NCI-H2081 (cell line): ENCODE measurements at places on chromosomes 6 and 20.
A peak's percentile ranks its signal among the peaks of the same experiment; 100 is the strongest.

GRCh38 chr20:44948107-44948506 is 12.1 kb downstream of the TOMM34 start:
- DNase-seq = no peak

DNA sequence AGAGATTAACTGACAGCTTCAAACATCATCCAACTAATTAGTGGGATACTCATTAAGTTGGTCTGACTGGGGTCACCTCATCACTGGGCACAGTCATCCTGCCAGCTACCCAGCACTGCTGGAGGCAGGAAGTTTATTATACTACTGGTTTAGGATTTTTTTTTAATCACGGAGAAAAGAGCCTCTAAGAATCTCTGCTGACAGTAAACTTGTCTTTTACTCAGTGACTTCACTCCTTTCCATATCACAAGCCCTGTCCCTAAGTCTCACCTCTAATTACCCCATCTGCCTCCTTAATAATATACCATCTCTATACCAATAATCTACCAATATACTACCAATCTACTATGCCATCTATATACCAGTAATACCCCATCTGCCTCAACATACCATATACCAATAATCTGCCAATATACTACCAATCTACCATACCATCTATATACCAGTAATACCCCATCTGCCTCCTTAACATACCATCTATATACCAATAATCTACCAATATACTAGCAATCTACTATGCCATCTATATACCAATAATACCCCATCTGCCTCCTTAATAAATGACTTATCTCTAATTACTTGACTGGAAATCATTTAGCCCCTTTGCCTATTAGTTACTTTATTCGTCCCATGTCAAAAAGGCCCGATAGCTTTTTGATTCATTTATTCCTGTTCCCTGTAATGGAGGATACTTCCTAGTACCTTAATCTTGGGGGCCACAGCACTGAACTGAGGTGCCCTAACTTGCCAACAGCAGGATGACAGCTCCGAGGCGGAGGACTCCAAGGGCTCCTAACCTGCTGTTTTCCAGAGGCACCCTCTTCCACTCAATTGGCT is 5.0 kb downstream of the ATP5F1E start:
- no peak for DNase-seq

- peak; percentile 14 for DNase-seq
These were observed 15.0 kb downstream of the OR2B3 start for GRCh38 chr6:29071831-29072723.

- no peak for DNase-seq
These were observed 4.9 kb downstream of the SASH1 start for GRCh38 chr6:148347441-148348054.

DNA sequence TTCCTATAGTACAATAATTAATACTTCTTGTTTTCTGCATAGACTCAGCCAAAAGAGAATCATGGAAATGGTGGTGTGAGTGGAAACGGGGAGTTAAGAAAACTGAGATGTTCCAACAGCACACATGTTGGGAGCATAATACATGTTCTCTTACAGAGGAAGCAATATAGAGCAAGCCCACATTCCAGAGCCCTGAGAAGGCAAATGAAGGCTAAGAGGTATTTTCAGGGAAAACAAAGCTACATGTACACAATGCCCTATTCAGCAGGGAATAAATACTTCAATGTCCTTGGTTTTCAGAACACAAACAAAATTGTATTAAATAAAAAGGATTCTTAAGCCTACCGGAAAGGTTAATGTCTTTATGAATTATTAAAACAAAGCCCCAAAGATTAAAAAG is 35.1 kb upstream of the SMIM8 start:
- DNase-seq = no peak

GRCh38 chr6:1906609-1907008 is 296.9 kb downstream of the FOXC1 start:
- DNase-seq = no peak

DNA sequence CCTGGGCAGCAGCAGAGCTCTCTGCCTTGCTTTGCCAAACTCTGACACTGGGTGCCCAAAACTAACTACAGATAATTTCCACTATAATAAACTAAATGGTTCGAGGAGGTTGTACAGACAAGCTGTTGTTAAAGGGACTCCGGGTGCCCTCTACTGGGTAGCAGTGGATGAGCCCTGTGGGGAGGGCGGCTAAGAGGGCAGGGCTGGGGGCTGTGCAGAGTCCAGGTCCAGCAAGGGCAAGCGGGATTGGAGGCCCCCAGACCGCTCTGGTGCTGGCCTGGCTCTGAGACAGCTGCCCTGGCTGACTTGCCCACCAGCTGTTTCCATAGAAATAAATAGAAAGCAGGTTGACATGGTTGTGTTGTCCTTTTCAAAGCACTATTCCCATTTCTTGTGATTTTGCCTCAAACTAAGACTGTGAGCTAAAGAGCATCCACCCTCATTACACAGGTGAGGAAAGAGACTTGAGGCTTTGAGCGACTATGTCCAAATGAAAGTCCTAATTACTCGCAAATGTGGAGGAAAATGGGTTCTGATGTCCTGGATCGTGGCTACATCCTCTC is 167.6 kb upstream of the CST7 start:
- DNase-seq = no peak

DNA sequence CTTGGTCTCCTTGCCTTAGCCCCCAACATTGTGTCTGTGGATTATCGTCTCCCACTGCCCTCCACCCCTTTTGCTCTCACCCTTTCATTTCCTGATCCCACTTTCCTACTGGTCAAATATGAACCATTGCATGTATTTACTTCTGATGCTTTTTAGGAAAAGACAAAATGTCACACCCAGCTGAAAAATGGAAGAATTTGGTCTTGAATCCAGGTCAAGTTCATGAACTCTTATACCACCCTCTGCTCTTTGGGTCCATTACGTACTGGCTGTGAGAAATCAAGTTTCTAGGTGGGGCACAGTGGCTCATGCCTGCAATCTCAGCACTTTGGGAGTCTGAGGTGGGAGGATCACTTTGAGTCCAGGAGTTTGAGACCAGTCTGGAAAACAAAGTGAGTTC is 15.8 kb upstream of the KIF3B start:
- no peak for DNase-seq

DNA sequence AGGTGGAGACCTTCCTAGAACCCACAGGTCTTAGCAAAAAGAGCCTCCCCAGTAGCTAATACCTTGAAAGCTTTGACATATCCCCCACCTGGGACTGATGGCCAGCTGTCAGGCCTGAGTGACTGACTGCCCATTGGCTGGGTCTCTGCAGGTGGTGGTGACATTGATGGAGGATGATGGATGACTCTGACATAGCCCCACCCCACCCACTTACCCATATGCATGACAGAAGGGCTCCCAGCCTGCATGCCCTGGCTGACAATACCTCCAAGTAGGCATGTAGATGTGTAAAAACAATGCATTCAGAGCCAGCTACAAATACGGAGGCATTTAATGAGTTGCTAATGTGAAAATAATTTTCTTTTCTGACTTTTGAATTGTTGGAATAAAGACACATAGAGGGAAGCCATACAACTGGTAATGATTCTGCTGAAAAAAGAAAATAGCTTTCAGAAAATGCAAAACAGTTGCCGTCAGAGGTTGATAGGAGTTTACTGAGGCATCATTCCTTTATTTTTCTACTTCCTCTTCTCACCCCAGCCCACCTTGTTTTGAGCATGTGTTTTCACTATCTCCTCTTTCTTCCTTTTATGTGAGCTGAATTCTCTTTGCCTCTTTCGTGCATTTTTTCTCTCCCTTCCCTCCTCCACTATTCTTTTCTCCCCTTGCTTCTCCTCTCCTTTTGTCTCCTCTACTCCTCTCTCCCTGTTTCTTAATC is 70.6 kb downstream of the OLIG3 start:
- no peak for DNase-seq

DNA sequence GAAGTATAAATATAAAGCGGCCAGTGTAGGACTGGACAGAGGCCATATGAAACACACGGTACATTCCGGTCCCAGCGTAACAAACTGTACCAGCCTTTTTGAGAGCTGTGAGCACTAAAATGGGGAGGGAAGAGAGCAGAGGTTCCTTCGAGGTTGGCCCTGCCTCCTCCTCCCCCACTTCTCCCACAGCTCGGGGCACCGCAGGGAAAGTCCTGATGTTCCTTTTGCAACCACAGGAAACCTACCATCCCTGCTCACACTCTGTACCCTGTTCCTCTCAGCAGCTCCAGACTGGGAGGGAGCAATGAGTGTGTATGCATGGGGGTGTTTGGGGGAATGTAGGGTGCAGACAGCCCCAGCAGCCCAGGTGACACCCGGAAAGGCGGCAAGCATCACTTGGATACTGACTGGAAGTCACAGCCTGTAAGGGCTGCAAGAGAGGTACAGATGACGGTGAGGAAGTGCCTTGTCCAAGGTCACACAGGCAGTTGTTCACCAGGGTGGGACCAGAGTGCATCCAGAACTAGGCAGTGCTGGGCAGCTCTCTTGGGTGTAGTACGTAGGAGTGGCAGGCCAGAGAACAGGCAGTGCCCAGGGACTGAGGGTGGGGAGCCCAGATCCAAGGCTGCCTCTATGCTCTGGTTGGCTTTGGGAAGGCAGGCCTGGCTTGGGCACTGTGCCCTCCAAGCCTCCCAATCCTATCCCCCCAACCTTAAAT is 11.0 kb upstream of the ARMC12 start:
- DNase-seq = no peak

- DNase-seq = no peak
These were observed 86.4 kb downstream of the ADGRG6 start for GRCh38 chr6:142387997-142388815.

GRCh38 chr6:47967843-47968242 is 143.2 kb downstream of the PTCHD4 start:
- DNase-seq = no peak

GRCh38 chr6:43840490-43841218 is 70.6 kb downstream of the VEGFA start:
- DNase-seq = no peak

- DNase-seq = no peak
These were observed 229.7 kb upstream of the MARCKS start for GRCh38 chr6:113627480-113627879.

DNA sequence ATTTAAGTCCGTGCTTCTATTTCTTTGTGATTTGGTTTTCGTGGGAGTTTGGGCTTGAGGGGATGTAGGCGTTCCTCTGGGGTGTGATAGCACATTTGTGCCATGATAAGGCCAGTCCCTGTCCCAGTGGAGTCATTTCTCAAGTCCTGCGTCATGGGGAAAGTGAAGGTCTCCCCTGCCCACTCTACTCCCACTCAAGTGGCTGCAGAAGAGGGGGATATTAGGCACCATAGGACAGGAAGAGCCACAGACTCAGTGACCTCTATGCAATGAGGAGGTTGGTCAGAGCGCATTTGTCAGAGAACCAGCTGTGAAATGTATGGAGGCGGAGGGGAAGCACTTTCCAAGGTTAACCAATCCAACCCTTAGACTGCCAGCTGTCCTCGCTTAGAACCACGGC is 51.9 kb upstream of the EDN1 start:
- no peak for DNase-seq

GRCh38 chr20:45425561-45425960 is 9.6 kb downstream of the PIGT start:
- DNase-seq = no peak

DNA sequence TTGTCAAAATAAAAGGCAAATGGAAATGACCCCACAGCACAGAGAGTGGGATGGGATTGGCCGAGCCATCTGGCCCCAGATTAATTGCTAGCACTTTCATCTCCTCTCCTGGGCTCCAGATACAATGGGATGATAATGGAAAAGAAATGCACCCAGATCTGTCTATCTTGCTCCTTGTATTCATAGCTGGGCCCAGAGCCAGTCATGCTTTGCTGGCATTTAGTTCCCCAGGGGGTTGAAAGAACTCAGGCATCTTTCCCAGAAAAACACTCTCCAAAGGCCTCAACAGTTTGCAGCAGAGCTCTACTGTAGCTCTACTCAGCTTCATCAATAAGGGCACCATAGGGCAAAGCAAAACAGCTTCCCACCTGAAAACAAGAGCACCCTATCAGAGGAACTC is 116.0 kb upstream of the FOXA2 start:
- peak; percentile 9 for DNase-seq

GRCh38 chr20:63463400-63464288 is 8.8 kb downstream of the KCNQ2 start:
- no peak for DNase-seq

DNA sequence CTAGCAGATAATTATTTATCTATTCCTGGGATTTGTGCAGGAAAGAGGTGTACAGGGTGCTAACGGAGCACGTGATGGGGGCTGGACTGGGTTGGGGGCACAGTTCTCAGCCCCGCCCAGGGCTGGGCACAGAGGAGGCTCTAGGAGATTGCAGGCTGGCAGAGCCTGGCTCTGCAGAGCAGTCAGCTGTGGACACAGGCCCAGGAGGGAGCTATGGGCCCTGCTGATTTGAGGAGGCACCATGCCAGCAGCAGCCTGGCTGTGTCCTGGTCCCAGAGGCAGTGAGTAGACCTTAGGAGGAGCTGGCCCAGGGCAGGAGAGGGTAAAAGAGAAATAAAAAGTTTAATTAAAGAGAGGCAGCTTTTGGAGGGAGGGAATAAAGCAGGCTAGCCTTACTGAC is 19.3 kb downstream of the MAFB start:
- DNase-seq = no peak

GRCh38 chr20:20796766-20797440 is 84.5 kb upstream of the RALGAPA2 start:
- DNase-seq = no peak

GRCh38 chr6:127191716-127192115 is 73.2 kb downstream of the RSPO3 start:
- DNase-seq = no peak

GRCh38 chr6:46102123-46102522 is 27.7 kb upstream of the ENPP4 start:
- no peak for DNase-seq

DNA sequence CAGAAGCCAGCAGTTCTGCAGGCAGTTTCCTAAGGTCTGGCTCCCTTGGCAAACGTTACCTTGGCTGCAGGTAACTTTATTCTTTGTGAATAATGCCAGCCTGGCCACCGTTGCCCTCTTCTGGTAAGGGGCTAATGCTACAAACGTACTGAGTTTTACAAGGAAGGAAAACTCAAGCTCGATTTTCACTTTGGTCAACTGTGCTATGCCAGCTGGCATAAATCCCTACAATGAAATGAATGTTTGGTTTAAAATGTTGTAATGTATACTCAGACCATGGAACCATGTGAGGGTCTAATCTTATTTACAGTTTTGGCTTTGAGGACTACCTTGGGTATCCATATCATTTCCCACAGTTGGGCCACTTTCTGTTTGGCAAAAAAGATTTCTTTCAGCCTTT is 101.4 kb downstream of the SLX4IP start:
- DNase-seq = peak; percentile 54

- DNase-seq = no peak
These were observed 29.1 kb downstream of the LRRN4 start for GRCh38 chr20:6024768-6025167.

DNA sequence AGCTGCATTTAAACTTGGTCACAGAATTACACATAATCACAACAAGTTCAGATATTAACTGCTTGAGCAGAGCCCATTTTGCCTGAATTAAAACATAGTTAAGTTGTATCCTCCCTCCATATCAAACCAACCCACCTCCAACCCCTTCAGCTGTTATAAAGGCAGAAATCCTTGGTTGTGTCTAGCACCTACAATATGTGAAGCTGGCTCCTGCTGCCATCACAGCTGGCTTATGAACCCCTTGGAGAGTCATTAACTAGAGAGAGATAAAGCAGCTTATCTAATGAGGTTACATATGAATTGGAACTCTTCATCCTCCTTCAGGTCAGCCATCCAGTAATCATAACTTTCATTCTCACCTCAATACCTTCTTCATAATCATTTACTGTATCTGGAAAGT is 101.8 kb downstream of the EPHA7 start:
- DNase-seq = no peak
